ENCODE measurements at places on chromosomes 12 and 14.

GRCh38 chr14:75905147-75905904 lies 76.5 kb downstream of the TGFB3 start:
- no peak for DNase-seq

- DNase-seq, result no peak
These were observed 12.8 kb downstream of the RITA1 start for GRCh38 chr12:113198296-113198695.

GRCh38 chr12:72228424-72228823 lies 43.7 kb upstream of the TRHDE start:
- DNase-seq, result no peak

- no peak for DNase-seq
These were observed 743 bp upstream of the DTX1 start for GRCh38 chr12:113055594-113056380.

DNA sequence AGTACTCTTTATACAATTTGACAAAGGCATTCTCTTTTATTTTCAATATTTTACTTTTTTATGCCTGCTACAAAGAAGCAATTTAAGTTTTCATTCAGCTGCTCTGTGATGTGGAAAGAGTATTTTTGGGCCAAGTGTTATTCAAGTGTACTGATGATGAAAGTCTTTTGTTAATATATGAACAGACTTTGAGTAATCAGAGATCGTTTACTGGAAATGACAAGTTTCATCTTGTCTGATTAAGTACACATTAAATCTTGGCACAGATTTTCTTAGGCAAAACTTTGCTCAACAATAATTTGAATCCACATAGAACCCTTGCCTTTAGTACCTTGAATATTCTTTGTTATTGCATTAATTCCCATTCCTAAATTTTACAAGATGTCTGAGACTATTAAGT lies 13.3 kb upstream of the PZP start:
- no peak for DNase-seq

GRCh38 chr12:109560867-109561710 lies 12.2 kb downstream of the MMAB start:
- no peak for DNase-seq
